ENCODE measurements at places on chromosomes 1 and 21. TPM values are rescaled to one million over a fixed set of nuclear protein-coding genes. Genes with fewer than 3 reads are reported as not detected.

Gene SLAMF9
- not detected for total RNA-seq

Gene FMO4
- total RNA-seq = 3.5 TPM

Gene SERPINC1
- 0.51 TPM for total RNA-seq

Gene PPIAL4G
- not detected for total RNA-seq

Gene PAQR6
- total RNA-seq = 4.9 TPM

Gene LPAR3
- not detected for total RNA-seq

Gene RGS13
- not detected for total RNA-seq

Gene MTARC1
- 5.4 TPM for total RNA-seq

DNA sequence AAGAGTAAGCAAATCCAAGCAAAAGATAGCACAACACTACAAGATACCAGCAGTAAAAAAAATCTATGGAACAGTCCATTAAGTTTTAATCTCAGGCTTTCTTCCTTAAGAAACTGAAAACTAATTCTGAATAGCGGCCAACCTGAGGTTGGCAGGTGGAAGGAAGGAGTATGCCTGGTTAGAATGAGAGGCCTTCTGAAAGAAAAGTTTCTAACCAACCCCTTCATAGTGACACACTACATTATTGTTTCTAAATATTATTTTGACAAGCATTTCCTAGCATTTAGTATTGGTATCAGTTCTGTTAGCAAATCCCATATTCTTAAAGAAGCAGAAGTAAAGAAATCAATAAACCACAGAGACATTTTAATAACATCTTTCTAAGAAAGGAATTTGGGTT, 205.7 kb upstream of the PTBP2 start:
- no peak for DNase-seq

DNA sequence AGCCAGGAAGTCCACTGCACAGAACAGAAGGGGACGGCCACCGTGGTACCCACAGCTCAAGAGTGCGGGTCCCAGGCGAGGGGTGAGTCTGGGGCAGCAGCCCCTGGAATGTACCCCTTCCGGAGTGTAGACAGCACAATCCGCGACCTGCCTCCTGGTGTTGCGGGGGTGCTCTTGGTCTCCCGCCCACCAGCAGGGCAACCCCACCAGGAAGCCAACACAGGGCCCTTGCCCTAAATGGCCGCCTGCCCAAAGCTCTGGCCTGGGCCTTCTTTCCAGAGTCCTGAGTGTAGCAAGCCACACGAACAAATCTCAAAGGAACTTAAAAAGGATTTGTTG, 1.1 kb upstream of the SLC19A1 start:
- peak; percentile 69 for DNase-seq

DNA sequence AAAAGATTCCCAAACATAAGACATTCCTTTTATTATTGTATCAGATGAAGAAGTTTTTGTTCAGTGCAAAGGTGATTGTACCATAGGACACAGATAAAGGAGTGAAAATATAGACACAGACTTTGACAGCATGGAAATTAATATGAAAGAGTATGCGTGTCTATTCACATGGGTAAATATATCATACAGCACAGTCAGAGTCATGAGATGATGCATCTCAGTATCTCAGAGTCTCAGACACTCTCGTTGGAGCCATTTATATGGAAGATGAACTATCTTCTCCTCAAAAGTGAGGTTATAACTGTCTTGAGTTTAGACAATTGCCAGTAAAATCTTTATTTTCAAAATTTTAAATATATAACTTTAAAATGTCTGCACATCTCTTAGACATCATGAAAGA, 158.4 kb upstream of the C8B start:
- no peak for DNase-seq

DNA sequence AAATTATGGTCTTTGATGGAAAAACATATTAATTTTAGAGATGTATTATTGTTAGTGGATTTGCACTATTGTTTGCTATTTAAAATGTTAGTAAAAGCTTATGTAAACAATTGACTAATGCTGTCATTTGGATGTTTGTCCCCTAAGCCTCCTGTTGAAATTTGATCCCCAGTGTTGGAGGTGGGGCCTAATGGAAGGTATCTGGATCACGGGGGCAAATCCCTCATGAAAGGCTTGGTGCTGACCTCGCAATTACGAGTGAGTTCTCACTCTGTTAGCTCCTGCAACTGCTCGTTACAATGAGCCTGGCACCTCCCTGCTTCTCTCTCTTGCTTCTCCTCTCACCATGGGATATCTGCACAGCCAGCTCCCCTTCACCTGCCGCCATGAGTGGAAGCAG, 14.3 kb downstream of the TMEM35B start:
- no peak for DNase-seq

DNA sequence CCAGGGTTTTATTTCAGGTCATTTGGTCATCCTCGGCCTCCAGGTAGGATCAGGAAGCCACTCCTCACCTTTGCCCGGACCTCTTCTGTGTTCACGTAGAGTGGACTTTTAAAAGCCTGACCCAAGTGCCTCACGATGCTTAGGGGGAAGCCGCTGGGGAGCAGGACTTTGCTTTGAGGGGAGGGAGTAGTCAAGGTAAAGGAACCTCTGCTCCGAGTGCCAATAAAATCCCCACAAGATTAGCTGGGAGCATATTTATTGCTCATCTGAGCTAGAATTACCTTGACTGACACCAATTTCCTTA, 603 bp upstream of the DHRS3 start:
- no peak for DNase-seq

- DNase-seq = no peak
These were observed 466.4 kb downstream of the SIPA1L2 start for GRCh38 chr1:232163533-232163932.

DNA sequence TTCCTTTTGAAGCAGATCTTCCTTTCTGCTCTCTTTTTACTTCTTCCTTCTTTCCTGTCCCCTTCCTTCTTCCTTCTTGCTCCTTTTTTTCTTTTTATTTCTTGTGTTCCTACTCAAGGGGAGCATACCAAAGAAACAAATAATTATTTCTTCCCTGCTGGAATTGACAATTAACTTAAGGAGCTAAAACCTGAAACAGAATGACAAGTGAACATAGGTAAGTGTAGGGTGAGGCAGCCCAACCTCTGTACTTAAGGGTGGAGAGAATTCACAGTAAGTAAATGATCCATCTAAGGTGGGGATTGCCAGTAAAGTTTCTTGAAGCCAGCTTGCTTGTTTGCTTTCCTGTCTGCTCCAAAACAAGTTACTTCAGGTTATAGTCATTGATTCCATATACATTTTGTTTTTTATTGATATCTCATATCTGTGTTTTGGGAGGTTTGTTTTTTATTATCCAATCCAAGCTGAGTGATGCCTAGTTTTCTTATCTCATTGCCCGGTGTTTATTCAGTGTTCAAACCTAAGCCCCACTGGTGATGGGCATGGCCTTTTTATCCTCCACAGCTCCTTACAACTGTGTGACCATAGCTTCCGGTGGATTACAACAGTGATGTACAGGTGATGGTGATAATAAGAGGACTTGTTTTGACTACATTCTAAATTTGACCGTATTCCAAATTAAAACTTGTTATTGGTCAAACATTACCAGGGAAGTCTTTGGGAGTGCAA, 133.2 kb upstream of the IVNS1ABP start:
- DNase-seq = no peak

GRCh38 chr1:63325279-63325985, 3.1 kb downstream of the FOXD3 start:
- no peak for DNase-seq

GRCh38 chr21:43866659-43867331, 1.8 kb downstream of the AGPAT3 start:
- DNase-seq = peak; percentile 59

DNA sequence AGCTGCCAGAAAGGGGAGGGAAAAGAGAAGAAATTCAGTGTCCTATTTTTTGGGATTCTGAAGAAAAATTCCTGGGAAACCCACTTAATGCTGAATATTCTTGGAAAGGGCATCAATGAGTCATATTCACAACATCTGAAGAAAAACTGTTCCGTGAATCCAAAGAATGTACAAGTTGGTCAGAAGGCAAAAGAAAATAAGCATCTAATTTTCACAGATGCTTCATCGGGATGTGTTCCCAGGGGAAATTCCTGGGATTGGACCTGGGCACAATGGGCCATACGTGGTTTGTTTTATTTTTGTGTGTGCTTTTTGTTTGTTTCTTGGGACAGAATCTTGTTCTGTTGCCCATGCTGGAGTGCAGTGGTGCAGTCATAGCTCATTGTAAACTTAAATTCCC, 112.2 kb downstream of the MAP3K21 start:
- no peak for DNase-seq

- no peak for DNase-seq
These were observed 53.0 kb downstream of the PBX1 start for GRCh38 chr1:164611754-164612642.

DNA sequence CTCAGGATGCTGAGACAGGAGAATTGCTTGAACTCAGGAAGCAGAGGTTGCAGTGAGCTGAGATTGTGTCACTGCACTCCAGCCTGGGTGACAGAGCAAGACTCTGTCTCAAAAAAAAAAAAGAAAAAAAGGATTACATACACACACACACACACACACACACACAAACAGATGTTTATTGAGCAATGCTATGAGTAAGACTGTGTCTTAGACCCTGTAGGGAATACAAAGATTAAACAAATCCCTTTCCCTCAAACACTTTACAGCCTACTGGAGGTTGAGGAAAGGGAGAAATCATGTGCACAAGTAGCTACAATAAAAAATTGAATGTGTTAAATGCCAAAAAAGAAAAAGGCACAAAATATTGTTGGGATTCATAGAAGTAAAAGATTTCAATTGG, 58.1 kb downstream of the RPAP2 start:
- no peak for DNase-seq

DNA sequence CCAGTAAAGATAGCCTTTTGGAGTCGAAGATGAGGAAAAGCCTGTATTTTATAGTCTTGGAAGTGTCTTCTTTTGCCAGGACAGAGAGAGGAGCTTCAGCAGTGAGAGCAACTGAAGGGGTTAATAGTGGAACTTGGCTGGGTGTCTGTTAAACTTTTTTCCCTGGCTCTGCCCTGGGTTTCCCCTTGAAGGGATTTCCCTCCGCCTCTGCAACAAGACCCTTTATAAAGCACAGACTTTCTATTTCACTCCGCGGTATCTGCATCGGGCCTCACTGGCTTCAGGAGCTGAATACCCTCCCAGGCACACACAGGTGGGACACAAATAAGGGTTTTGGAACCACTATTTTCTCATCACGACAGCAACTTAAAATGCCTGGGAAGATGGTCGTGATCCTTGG, at the start of gene VCAM1:
VCAM1 (plus strand) TSS at position 253 of the 400 bp plus-strand sequence; CDS start at position 372, 119 bp downstream.
- no peak for DNase-seq

DNA sequence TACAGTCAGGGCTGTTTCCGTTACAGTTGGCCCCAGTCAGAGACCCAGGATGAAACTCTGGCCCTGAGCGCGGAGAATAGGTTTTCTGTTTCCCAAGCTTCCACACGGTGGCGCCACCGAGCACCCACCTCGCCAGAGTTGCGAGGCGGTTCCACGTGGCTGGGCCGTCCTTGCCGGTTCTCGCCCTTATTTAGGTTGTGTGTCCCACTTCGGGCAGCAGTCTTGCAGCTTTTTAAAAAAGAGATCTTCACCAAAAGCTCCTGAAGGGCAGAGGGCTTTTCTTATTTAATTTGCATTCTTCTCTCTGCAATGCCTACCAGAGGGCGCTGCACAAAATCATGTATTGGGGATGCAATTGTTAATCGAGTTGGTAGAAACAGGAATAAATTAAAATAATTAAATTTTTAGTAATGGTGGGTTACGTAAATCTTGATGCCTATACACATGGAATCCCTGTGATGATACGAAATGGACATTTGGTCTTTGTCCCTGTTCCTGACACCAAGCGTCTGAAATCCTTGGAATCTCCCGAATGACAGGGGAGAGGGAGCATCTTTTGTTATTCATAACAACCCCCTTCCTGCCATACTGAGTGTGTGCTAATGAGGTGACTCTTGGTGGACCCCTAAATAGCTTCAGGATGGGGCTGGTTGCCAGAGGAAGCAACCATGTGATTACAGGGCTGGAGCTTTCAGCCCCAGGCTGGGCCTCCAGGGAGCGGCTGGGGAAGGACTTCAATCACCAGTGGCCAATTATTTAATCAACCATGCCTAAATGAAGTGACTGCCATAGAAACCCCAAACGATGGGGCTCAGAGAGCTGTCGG, 5.6 kb upstream of the S100A7 start:
- DNase-seq = no peak

DNA sequence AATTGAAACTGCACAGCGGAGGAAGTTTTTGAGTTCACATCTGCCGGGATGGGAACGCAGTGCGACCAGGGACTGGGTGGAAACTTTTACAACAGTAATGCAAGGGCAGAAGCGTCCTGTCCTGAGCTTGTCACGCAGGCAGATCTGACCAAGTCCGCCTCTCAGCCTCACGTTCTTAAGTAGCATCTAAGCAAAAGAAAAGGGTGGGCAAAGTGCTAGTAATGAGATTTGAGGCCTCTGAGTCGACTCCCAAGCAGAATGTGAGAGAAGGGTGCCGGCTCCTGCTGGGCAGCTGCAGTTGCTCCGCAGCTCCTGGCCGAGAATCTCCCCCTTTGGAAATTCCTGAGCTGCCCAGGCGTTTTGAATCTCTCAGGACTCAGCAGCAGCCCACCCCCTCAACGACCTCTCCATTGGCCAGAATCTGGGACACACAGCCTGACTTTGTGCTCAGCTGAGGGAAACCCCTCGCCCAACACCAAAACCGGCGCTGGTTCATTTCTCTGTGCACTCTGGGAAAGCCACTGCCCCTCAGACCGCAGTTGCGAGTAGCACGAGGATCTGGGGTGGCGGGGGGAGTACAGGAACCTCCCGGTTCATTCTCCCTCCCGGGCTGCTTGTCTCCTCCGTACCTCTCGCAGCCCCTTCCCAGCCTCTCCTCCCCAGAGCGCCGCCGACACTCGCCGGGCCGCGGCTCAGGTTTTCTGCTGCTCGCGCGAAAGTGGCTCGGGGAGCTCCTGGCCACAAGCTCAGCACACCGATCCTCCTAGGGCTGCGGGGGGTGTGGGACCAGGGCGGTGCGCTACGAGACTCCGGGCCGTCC, 913 bp upstream of the S1PR1 start:
- no peak for DNase-seq

- DNase-seq = no peak
These were observed 159.1 kb downstream of the LHX8 start for GRCh38 chr1:75293270-75293669.

DNA sequence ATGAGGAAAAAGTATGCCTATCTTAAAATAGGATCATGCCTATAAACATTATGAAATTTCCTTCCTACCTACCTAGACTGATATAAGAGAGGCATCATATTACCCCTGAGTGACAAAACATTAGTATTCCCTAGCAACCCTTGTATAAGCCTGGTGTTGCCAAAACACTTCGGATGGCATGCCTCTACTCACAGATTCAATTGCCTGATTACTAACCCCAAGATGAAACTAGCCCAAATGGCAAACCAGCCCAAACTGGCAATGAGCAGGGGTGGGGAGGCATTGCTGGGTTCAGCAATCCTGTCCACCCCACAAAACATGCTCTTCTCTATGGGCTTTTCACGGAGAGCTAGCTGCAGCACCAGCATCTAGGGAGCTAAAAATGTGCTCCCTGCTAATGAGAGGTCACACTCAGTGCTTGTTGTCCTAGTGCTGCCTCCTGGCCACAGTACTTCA, 13.9 kb downstream of the PALMD start:
- no peak for DNase-seq

DNA sequence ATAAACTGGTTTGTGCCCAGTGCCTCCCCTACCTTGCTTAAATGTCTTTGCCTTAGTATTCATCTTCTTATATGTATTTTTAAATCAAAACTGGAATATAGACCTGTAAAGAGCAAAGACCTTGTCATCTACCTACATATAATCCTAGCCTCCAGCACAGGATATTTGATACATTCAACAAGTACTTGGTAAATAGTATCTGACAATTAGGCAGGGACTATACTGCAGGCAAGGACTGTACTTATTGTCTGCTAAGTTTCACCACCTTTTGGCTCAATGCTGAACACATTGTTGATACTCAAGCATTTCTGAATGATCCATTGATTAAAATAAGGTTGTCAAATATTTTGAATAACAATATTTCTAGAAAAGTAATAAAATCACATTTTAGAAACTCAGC, 96.4 kb downstream of the PKN2 start:
- no peak for DNase-seq
